ENCODE measurements at places on chromosomes 7 and 10.
A peak's percentile ranks its signal among the peaks of the same experiment; 100 is the strongest.

DNA sequence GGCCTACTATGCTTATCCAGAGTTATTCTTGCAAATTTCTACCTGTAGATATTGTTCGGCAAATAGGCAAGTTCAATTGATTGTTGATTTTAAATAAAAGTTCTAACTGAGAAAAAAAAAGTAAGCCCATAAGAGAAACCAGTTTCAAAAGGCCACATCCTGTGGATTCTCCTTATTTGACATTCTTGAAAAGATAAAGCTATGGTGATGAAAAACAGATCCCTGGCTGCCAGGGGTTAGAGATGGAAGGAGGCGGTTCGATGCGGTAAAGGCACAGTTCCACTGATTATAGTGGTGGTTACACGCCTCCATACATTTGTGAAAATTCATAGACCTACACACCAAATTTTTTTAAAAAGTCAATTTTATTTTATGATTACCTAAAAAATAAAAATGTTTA lies 347.8 kb downstream of the KCNMA1 start:
- DNase-seq, result no peak

- no peak for DNase-seq
Observed at GRCh38 chr10:36236931-36237330, 594.8 kb upstream of the FZD8 start.

GRCh38 chr10:50604049-50604640 lies 19.6 kb downstream of the SGMS1 start:
- no peak for DNase-seq

DNA sequence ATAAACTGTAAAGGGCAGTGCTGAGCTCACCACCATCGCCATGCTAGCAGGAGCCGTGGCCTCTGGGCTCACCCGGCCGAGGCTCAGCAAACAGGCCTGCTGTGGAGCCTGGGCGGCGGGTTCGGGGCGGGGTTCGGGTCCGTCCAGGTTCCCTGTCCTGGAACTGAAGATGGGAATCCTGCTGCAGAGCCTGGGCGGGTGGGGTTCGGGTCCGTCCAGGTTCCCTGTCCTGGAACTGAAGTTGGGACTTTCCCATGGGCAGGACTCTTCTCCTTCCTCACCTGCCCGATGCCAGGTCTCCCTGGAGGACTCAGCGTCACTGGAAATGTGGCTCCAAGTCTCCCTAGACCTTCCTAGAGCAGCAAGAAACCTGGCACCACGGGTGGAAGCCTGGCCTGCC lies 36.6 kb downstream of the EN2 start:
- DNase-seq, result no peak

DNA sequence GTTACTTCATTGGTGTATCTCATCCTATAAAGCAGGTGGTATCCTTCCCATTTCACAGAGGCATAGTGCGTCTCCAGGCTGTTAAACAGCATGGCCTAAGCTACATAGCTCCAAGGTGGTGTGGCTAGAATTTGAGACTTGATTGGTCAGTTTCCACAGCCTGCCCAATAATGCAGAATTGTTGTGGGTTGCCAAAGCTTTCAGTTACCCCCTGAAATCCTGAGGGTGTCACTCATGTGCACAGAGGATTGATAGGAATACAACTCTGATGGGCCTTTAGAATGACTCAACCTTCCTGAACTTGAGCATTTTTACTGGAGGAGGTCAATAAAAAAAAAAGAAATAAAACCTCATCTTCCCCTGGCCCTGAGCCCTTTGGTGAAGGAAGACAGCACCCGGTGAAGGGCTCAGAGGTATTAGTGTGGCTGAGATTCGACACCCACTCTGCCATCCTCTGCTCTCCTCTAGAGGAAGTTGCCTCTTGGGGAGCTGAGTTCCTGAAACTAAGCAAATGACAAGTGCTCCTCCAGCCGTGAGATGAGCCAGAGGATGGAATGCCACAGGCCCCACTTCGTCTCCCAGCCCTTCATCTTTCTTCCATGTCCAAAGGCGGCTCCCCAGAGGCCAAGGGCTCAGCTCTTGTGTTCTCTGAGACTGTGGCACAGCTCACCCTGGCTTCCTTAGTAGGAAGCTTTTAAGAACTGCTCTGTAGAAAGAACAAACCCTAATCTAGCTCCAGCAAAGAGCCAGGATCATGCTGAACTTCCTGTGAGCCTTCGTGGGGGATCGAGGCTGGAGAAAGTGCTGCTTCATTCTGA lies 1.0 kb downstream of the ACSL5 start:
- DNase-seq, result peak; percentile 50

DNA sequence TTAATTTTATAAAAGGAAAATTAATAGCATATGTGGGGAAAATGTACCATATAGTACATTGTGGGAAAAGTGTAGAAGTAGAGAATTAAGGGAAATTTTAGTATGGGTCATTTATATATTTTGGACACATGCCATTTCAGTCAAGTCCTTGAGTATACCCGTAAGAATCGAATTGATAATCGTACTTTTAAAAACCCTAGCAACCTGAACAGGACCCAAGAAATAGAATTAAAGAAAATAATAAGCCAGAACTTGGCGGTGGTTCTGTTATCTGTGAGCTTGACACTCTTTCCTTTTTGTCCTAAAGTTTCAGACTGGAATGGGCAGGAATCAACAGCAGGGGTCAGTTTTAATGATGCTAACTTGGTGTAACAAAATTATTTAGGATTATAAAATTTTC lies 221.0 kb downstream of the CDK14 start:
- no peak for DNase-seq

DNA sequence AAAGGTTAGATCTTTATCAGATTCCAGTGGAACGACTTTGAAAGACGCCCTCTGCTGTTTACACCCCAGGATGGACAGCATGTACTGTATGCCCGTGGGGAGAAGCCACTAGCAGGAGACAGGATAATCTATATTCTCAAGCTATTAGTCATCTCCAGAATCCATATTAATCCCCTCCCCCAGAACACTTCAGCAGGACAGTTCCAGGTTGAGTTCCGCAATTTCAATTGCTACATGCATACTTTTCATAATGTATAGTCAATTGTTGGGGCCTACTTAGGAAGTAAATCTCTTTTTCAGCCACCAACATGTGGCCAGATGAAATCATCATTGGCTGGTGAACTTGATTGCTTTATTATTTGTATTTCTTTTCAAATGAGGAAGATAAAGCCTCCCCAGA lies 313.1 kb upstream of the SMIM30 start:
- no peak for DNase-seq

DNA sequence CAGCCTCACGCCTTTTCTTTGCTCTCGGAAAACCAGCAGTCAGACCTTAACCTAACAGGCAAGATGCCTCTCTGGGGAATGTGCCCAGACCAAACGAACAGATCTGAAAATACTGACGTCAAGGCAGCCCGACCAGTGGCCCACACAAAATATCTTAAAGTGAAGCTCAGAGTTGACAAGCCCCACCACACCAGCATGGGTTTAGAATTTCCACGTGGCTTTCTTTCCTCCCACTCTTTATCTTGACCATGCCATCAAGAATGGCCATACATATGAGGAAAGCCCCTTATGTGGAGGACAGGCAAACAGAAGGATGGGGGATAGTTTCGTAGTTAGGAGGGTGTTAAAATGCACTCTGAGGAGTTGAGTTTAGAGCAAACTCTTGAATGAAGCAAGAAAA lies 89.8 kb downstream of the MRPL32 start:
- no peak for DNase-seq

- no peak for DNase-seq
Observed at GRCh38 chr7:13077466-13077865, 390.0 kb downstream of the ARL4A start.

- DNase-seq, result peak; percentile 45
Observed at GRCh38 chr7:21412410-21412851, 15.5 kb upstream of the SP4 start.

DNA sequence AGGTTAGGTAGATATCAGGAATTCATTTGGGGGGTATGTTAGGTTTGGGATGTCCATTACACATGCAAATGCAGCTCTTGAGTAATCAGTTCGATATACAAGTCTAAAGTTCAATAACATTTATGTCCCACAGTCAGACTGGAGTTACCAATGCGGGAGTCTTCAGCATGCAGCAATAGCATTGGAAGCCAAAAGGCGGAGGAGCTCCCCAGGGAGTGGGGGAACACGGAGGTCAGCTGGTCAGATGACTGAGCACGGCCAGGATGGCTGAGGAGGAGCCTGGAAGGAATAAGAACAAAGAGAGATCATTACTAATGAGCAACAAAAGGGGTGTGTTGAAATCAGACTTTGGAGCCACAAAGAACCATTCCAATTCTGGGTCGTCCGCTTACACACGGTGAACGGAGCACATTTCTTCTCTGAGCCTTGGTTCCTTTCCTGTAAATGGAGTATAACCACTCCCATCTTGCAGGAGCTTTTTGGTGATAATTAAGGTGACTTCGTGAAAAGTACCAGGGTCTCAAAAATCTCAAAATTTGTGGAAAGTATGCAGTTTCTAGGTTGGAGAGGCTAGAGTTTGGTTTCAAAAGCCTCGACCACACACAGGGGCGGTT lies 478 bp upstream of the ZNF22 start:
- no peak for DNase-seq

- DNase-seq, result no peak
Observed at GRCh38 chr10:112092519-112092918, 91.0 kb downstream of the GPAM start.

DNA sequence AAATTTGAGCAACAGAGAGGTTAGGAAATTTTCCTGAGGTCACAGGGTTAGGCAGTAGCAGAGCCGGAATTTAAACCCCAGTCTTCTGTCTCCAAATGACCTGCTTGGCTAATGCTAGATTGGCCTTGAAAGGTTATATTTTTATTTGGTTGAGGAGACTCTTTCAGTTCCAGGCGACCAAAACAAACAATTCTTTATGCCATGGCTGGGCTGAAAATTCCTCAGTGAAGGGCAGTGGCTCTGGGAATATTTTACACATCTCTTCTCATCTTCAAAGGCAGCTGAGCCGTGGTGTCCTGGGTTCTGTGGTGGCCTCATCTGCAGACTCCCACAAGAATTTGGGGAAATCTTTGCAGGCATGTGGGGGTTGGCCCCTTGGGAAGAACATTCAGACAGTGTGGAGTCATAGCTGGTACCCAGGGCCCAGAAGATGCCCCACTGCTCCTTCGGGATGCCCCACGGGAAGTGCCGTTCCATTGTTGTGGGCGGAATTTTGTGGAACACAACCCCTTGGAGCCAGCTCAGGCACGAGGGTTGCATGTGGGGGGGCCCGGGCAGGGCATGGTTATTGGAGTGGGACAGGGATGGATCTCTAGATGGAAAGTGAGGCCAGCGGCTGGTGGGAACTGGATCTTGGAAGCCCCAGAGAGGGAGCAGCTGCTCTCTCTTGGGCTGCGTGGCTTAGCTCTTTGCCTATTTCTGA lies 33.2 kb downstream of the RPS24 start:
- DNase-seq, result no peak

GRCh38 chr10:12679636-12680035 lies 321.9 kb downstream of the CCDC3 start:
- no peak for DNase-seq

DNA sequence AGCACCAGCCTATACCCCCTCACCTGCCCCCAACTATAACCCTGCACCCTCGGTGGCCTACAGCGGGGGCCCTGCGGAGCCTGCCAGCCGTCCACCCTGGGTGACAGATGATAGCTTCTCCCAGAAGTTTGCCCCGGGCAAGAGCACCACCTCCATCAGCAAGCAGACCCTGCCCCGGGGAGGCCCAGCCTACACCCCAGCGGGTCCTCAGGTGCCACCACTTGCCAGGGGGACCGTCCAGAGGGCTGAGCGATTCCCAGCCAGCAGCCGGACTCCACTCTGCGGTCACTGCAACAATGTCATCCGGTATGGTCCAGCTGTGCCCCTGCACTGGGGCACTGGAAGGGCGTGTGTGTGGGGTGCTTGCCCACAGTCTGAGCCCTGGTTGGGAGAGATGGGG lies 40.0 kb upstream of the BMPR1A start:
- no peak for DNase-seq

DNA sequence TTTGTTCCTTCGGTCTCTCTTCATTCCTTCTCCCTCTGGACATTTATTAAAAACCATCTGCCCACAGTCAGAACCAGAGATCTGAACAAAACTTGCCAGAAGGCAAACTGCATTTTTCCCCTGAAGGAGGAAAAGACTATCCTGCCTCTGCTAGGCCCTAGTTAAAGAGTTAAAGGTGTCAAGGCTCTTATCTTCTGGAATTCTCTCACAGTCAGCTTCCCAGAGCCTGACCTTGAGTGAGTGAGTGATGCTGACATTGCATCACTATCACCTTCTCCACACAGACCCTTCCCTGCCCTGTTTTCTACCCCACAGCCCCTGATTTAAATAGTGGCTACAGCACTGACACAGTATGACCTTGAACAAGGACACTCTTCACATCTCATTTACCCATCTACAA lies 16.4 kb downstream of the FRMPD2 start:
- no peak for DNase-seq

- DNase-seq, result no peak
Observed at GRCh38 chr10:44069573-44069972, 315.3 kb downstream of the CXCL12 start.

DNA sequence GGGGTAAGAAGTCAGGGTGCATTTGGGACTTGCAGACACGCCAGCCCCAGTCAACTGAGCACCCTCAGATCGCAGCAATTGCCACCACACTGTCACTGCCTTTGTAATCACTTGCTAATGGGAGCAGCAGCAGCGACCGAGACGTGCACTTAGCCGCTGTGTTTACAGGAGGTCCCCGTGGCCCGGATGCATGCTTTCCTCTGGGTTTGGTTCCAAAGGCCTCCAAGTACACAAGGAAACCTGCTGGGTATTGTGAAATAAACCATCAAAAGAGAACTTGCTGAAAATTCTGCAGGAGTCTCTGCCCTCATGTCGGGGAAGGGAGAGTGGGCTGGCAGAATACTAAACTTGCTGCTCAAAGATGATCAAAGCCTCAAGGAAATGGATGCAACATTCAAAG lies 341.7 kb downstream of the DNAJB6 start:
- DNase-seq, result no peak

DNA sequence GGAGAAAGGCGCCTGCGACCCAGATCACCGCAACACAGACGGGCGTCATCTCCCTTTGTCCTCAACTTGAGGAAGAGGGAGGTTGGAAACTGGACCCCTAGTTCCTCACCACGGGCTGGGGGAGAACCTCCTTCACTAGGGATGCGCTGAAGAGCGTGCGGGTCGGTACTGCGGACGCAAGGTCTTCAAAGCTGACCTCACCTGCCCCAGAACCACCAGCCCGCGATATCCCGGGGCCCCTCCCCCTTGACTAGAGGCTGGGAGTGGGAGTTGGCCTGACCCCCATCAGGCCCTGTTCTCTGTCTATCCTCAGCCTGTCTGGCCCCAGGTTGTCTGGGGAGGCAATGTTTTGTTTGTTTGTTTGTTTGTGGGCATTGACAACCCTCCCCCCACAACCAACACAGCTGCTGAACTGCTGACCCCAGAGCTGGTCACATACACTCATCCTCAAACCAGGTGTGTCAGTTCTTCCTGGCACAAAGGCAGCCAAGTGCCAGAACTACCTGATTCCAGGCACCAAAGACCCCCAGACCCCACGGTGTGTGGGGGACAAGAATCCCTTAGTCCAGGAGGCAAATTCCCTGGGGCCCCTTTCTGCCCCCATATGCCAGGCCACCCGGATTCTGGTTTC lies 2.9 kb downstream of the NPM3 start:
- DNase-seq, result peak; percentile 33

DNA sequence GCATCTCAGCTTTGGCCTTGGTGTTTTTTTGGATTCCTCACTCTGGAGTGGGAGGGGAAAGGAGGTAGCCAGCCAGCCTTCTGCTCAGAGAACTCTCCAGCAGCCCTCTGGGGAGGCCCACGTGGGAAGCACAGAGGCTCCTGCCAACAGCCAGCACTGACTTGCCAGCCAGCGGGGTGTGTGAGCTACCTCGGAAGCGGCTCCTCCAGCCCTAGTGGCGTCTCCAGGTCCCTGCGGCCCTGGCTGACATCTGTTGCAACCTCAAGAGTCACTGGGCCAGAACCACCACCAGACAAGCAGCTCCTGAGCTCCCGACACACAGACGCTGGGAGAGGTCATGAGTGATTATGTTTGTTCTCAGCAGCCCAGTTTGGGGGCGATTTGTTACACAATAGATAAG lies 180.2 kb upstream of the FZD8 start:
- DNase-seq, result no peak

All from GM13977 (cell line).